Daoy (cell line): ENCODE measurements at places on chromosomes 1 and 21. TPM values are rescaled to one million over a fixed set of nuclear protein-coding genes. Genes with fewer than 3 reads are reported as not detected.
A peak's percentile ranks its signal among the peaks of the same experiment; 100 is the strongest.

DNA sequence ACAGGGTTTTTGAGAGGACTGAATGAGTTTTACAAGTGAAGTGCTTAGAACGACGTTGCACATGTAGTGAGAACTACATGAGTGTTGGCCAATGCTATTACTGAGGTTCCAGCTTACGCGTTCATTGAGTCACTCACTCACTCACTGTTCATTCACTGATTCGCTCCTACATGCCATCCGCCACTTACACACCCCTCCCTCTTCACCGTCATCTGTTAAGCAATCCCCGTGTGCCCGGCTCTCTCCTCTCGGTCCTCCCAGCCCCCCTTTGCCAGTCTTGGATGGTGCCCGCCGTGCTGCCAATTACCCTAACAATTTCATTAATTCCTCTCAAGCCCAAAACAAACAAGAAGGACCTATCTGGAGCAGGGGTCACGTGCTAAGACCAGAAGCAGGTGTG, 27.3 kb upstream of the EPHA2 start:
- DNase-seq: peak; percentile 54

Gene TCEA3
- 1.7 and 4.3 TPM in 2 replicates for total RNA-seq

DNA sequence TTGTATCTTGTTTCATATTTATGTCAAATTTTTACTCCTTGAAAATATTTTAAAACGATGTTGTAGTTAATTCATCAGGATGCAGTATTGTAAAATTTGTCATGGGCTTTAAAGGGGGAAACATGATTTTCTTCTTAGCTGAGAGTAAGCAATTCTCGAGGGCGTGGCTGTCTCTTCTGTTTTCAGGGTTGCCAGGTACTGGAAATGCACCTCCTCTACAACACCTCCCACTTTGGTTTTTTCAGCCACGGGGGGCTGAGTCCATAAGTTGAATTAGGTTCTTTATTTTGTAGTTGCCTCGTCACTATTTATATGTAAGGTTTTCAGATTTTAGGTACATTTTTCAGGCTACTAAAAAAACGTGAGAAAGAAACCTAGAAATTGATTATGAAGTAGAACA, 64.0 kb downstream of the PRDM2 start:
- DNase-seq: no peak

GRCh38 chr1:13829152-13829769, 129.3 kb downstream of the PRDM2 start:
- DNase-seq: no peak

GRCh38 chr1:85372683-85373377, 92.1 kb downstream of the DDAH1 start:
- peak; percentile 38 for DNase-seq

Gene SYDE2
- 6.5 and 7.8 TPM in 2 replicates for total RNA-seq

Gene SLC25A33
- total RNA-seq: 12.6 and 17.4 TPM in 2 replicates

GRCh38 chr1:67791686-67792085, 41.6 kb downstream of the GNG12 start:
- DNase-seq: peak; percentile 88

Gene CA14
- total RNA-seq: not detected in 2 replicates

Gene DLGAP3
- 0.34 and 0.89 TPM in 2 replicates for total RNA-seq

Gene FCAMR
- not detected in 2 replicates for total RNA-seq

DNA sequence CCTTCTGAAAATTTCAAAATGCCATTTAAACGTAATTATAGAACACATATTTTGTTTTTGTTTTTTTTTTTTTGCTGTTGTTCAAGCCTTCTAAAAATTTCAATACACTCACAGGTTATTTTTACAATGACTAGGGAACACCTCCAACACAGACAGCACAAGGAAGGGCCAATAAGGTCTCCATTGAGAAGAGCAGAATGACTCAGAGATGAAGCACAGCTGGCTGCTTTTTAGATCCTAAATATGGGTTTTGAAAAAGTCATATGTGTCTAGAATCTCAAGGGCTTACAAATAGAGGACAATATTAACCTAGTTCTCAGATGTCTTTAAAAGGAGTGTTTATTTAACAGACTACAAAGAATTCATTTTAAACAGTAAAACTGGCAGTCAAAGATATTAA, 104.6 kb downstream of the NEGR1 start:
- peak; percentile 16 for DNase-seq

DNA sequence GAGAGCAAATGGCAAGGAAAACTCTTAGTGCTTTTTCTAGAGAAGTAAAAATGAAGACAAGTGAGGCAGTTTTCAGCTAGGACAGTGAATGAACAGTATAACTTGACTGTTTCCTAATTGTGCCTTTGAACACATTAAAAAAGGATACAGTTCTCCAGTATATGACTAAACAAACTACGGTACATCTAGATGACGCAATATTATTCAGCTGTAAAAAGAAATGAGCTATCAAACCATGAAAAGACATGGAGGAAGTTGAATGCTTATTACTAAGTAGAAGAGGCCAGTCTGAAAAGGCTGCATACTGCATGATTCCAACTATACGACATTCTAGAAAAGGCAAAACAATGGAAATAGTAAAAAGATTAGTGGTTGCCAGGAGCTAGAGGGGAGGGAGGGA, 206.3 kb downstream of the SIPA1L2 start:
- no peak for DNase-seq

- DNase-seq: no peak
Observed at GRCh38 chr1:171298696-171299095, 15.3 kb upstream of the FMO4 start.

GRCh38 chr1:91744953-91745639, 140.9 kb downstream of the TGFBR3 start:
- DNase-seq: no peak

- peak; percentile 68 for DNase-seq
Observed at GRCh38 chr1:31548534-31548906, 27.8 kb upstream of the TINAGL1 start.

- DNase-seq: no peak
Observed at GRCh38 chr1:19837866-19838265, 22.8 kb upstream of the RNF186 start.

Gene FGR
- not detected in 2 replicates for total RNA-seq

DNA sequence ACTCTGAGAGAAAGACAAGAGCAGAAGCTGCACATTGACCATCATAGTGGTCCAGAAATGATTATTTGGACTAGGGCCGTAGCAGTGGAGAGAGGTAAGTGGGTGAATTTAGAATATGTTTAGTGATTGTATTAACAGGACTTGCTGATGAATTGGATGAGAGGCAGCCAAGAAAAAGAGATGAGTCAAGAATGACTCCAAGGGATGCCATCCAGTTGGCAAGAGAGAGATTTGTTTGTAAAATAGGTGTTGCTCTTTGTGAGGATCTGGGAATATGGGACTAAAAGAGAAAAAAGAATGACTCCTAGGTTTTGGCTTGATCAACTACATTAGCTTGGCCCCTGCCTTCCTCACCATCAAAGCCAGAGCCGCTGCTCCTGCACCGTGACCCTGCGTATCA, 54.2 kb upstream of the ARTN start:
- DNase-seq: peak; percentile 45

DNA sequence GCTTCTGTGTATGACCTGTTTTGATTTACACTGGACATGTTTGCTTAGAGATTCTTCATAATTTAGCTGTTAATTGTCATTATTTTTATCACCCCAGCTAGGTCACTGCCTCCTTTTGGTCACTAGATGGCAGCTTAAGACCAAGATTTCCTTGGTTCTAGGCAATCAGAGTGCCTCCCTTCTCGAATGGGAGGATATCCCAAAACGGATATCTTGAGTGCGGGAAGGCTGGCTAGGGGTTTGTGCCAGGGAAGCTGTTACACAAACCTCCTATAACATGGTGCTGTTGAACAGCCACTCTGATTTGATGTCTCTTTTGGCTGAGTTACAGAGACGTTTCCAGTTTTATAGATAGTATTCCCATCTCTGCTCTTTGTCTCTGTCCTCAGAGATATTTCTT, 283.5 kb downstream of the S1PR1 start:
- DNase-seq: no peak

DNA sequence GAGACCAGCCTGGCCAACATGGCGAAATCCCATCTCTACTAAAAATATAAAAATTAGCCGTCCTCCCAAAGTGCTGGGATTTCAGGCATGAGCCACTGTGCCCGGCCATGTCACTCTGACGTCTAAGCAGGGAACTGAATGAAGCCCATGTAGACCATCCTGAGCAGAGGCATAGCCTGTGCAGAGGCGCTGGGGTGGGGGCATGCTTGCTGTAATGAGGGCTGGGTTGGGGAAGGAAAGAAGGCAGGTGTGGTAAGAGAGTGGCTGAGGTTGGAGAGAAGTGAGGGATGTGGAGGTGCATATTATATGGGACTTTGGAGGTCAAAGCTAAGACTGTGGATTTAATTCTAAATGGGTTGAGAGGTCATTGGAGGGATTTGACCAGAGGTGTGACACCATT, 47.1 kb upstream of the SCMH1 start:
- no peak for DNase-seq

Gene HDAC1
- 96.9 and 122 TPM in 2 replicates for total RNA-seq

Gene GSTM3
- total RNA-seq: 194 and 206 TPM in 2 replicates

DNA sequence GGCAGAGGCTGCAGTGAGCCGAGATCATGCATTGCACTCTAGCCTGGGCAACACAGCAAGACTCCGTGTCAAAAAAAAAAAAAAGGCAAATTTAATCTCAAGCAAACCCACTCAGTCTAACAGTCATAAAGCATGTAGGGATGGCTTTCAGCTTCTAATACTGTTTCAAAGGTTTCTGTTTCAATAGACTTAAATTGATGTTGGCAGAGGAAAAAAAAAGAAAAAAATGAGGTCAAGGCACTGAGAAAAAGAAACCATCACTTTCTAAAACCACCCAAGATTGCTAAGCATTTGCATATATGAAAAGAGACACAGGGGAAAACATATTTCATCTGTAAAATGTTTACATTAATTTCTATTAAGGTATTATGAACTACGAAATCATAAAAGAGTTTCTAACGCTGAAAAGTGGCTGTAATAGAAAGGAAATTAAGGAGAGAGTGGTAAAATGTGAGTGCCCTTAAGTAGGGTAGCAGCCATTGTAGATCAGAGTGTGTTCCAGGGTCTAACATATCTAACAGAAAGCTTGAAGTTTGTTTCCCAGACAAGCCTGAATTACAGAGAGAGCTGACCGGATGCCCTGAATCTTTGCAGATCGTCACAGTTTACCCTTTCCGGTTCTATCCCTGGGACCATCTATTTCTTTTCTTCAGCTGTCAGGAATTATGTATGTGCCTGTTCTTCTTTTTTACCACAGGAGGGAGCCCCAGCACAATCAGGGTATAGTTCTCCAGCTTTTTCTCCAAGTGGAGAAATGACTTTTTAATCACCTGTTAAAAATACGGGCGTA, 70.0 kb downstream of the PLD5 start:
- DNase-seq: peak; percentile 59

Gene OR10Z1
- not detected in 2 replicates for total RNA-seq

GRCh38 chr1:182739545-182739944, 50.0 kb upstream of the NPL start:
- peak; percentile 32 for DNase-seq

Gene SH2D2A
- total RNA-seq: 0.51 and 0.57 TPM in 2 replicates

DNA sequence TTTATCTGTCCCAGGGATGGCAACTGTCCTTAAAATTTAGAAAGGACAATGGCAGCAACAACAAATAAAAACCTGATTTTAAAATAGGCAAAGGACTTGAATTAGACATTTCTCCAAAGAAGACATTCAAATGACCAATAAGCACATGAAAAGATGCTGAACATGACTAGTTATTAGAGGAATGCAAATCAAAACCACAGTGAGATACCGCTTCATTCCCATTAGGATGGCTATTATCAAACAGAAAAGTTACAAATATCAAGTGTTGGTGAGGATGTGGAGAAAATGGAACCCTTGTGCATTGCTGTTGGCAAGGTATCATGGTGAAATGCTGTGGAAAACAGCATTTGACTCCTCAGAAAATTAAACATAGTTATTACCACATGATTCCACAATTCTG, 120.7 kb downstream of the CRB1 start:
- no peak for DNase-seq

DNA sequence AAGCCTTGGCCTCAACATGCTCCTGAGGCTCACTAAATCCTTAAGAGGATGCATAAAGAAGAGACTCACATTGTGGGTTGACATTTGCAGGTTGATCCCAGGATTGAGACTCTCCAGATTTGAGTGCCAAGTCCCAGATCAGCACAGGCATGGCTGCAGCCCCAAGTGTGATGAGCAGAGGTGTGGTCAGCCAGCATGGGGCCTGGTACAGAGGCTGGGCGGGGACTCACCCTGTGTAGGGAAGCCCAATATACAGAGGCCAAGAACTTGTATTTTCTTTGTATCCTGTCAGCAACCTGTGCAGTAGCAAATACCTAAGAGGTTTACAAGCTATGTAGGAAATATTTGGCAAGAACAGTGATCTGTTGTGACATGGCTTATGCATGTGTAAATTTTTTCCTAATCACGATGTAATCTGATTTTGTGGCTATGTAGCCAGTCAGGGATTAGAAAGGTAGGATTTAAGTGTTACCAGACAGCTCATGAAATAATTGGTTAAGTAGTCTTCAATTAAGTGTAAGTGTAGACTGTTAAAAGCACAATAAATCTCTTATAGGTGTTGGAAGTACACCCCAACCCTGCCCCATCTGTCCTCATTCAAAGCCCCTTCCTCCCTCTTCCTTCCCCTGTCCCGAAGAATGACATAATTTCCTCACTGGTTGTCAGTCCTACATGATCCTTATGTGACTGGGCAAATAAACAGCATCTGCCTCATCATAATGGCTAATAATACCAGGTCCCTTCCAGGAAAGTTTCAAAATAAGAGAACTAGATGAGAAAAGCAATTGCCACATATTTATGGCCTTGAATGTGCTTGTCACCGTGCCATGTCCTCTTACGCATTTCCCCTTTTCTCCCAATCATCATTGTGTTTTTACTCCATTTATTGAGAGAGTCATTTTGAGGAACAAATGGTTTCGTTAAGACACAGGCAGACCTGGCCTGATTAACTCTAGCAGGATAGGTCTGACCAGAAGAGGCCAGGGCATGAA, 120.9 kb downstream of the HLX start:
- no peak for DNase-seq

Gene CHODL
- total RNA-seq: 0.29 TPM in 1 of 2 replicates, not detected in the other

- no peak for DNase-seq
Observed at GRCh38 chr1:156515956-156516355, 15.4 kb upstream of the MEF2D start.

DNA sequence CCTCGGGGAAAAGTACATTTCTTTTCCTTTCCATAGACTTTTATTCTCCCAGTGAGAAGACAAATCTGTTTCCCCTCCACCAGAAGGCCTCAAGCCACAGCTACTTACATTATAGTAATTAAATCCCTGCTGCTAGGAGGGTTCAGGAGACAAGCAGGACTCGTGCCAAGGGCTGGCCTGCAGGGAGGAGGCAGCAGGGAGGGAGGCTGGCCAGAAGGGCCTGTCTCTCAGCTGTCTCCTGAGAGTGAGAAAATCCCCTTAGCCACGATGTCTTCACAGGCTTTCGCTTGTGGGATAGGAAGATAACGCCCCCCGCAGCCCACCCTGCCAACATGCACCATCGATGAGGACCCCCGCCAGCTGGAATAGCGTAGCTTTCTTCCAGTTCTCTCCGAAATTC, 14.0 kb downstream of the KCNN3 start:
- peak; percentile 32 for DNase-seq
